ENCODE measurements at places on chromosomes 7 and 10. TPM values are rescaled to one million over a fixed set of nuclear protein-coding genes. Genes with fewer than 3 reads are reported as not detected.

SCD gene
- 155 TPM for total RNA-seq

RELN gene
- total RNA-seq, result 0.05 TPM

GIMAP6 gene
- total RNA-seq, result not detected

PEX1 gene
- 5.2 TPM for total RNA-seq

CUBN gene
- 0.06 TPM for total RNA-seq

All from A549 treated with AZD2906 at 1 μM for 4 hours (cell line).